ENCODE measurements at places on chromosomes 5 and 9.

- DNase-seq = no peak
Observed at GRCh38 chr5:178360222-178360925, 127.8 kb upstream of the PHYKPL start.

GRCh38 chr5:133967124-133967523 lies 1.3 kb downstream of the C5orf15 start:
- DNase-seq = peak; percentile 30

GRCh38 chr9:107142430-107142829 lies 140.6 kb upstream of the RAD23B start:
- DNase-seq = no peak

DNA sequence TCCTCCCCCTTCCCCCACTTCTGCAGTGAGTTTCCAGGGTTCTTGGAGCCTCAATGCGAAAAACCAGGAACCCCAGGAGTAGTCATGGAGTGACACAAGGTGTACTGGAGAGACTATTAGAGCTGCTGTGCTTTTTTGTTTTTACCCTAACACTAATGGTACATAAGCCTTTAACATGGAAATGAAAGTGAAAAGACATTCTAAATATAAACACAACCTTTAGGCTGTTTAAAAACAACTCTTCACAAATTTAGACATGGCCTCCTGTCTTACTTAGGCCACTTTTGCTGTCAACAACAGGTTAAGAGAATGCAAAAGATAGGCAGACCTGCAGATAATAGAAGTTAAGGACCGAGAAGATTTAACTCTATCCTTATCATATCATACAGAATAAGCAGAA lies 232.2 kb downstream of the DENND1A start:
- DNase-seq = no peak

DNA sequence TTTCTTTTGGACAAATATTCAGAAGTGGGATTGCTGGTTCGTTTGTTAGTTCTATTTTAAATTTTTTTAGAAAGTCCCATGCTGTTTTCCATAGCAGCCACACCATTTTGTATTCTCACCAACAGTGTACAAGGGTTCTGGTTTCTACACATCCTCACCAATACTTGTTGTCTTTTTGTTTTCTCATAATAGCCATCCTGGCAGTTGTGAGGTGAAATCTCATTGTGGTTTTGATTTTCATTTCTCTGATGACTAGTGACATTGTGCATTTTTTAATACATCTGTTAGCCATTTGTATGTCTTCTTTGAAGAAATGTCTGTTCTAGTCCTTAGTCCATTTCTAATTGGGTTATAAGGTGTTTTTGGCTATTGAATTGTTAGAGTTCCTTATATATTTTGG lies 214.3 kb downstream of the ARRDC3 start:
- no peak for DNase-seq

DNA sequence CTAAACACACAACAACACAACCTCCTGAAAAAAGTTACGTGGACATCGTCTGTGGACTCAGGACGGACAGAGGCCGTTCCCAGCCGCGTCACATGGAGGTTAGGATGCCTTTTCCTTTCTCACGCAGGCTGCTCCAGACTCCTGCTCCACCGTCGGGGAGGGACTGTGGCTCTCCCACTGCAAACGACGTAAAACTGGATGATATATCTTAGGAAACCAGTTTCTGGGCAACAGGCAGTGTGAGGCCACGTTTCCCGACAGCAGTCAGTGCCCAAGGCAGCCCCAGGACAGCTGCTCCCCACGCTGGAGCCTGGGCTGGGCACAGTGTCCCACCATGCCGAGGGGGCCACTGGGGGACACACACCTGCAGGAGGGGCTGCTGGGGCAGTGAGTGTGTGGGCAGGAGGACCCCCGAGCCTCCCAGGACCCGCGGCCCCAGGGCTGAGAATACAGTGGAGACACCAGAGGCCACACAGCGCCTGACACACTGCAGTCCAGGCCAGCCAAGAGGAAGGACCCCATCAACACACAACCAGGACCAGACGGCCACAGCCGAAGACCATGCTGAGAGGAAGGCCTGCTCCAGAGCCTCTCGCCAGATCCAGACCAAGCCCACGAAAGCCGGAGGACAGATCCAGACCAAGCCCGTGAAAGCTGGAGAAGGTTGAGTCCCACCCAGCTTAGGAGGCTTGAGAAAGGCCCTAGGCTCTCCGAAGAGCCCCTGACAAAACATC lies 26.2 kb downstream of the EXD3 start:
- DNase-seq = no peak

DNA sequence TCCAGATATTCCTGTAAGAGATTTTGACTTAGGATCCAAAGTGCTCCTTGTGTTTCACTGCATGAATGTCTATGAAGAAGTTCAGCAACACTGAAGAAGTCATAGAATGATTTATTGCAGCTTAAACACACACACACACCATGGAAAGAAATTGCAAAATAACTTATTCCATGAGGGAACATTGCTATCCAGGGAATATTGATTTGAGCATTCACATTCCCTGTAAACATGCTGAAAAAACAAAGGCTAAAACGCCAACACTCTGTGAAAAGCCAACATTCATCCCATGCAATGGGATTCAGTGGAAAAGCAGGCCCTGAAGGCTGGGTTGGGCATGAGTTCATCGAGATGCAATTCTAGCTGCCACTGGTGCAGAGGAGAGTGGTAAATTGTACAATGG lies 109.6 kb upstream of the CXCL14 start:
- DNase-seq = no peak

DNA sequence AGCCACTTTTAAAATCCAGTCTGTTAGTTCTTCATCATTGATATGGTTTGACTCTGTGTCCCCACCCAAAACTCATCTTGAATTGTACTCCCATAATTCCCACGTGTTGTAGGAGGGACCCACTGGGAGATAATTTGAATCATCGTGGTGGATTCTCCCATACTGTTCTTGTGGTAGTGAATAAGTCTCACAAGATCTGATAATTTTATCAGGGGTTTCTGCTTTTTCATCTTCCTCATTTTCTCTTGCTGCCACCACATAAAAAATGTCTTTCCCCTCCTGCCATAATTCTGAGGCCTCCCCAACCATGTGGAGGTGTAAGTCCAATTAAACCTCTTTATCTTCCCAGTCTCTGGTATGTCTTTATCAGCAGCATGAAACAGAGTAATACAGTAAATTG lies 26.9 kb upstream of the SH3TC2 start:
- no peak for DNase-seq

- DNase-seq = no peak
Observed at GRCh38 chr9:136667214-136667939, 4.7 kb downstream of the EGFL7 start.

DNA sequence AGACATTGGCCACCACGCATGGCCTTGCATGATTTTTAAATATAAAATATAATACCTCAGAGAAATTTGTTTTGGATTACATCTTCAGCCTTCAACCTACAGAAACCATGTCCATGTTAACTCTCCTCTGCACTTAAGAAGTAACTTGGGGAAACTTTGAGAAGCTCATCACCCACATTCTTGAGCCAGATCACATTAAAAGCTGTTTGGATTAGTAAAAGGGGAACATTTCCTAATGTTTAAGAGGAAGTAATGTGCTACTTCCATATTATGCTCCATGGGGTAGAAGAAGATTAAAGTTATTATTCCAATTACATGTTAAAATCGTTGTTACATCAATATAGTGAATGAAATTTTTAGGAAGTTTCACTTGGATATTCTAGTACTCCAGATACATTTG lies 10.4 kb upstream of the CEP120 start:
- no peak for DNase-seq

GRCh38 chr9:79131246-79131774 lies 440.5 kb upstream of the TLE4 start:
- DNase-seq = no peak

- peak; percentile 83 for DNase-seq
Observed at GRCh38 chr9:33452828-33453271, 5.5 kb upstream of the AQP3 start.

DNA sequence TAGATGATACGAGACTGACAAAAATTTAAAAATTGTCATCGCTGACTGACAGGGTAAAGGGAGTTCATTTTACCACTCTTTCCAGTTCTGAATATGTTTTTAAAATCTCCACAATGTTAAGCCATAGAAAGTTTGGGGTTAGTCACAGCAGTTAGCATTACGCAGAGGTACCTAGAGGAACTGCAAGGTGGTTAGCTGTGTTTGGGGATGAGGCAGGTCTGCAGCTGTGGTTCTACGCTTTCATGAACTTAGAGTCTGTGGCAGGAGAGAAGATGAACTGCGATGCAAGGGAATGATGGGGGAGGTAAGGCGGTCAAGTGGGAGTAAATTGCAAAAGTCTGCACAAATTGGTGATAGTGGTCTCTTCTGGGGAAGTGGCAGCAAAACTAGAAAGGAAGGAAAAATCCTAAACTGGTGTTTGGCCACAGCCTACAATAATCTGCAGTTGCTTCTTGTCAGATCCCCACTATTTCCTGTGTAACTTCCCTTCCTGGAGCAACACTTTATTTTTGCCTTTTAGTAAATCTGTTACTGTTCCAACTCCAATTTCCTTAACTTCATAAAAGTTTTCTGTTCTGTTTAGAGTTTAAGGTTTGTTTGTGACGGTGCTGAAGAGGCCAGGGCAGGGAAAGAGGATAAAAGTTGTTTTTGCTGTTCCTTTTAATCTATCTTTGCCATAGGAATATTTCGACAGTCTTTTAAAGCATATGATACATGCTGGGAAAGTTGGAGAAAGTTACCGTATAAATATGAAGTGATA lies 38.6 kb upstream of the SNX2 start:
- DNase-seq = no peak

- no peak for DNase-seq
Observed at GRCh38 chr9:5536684-5537083, 26.4 kb downstream of the PDCD1LG2 start.

- DNase-seq = no peak
Observed at GRCh38 chr5:87054821-87055220, 212.9 kb upstream of the RASA1 start.

GRCh38 chr9:126615791-126616447 lies 2.2 kb downstream of the LMX1B start:
- DNase-seq = no peak

GRCh38 chr5:34013547-34013946 lies 5.7 kb upstream of the AMACR start:
- no peak for DNase-seq

- no peak for DNase-seq
Observed at GRCh38 chr9:33270146-33270545, 5.3 kb downstream of the CHMP5 start.

DNA sequence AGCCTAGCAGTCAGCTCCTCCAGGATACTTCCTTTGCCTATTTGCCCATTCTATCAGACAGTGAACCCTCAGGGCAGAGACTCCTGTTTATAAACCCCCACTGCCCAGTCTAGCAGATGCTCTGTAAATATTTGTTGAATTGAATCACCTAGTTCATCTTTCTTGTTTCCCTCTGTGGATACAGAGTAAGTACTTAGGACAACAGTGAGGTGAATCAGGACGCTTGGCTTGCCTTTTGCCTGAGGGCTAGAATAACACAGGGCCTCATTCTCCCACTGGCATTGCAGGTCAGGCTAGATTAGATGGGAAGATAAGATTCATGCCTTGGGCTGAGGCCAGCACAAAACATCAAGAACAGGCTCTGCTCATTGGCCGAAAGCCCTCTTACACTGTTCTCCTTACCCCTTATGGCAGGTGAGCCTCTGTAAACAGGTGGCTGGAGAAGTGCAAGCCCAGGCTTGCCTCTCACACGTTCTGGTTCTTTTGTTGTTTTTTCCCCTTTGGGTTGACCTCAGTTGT lies 22.2 kb downstream of the TNFSF8 start:
- DNase-seq = peak; percentile 75

- no peak for DNase-seq
Observed at GRCh38 chr9:28207657-28208056, 634.4 kb upstream of the C9orf72 start.

- no peak for DNase-seq
Observed at GRCh38 chr5:29983528-29984155, 1209.8 kb upstream of the CDH6 start.

- DNase-seq = no peak
Observed at GRCh38 chr5:157303667-157304327, 37.9 kb downstream of the CYFIP2 start.

DNA sequence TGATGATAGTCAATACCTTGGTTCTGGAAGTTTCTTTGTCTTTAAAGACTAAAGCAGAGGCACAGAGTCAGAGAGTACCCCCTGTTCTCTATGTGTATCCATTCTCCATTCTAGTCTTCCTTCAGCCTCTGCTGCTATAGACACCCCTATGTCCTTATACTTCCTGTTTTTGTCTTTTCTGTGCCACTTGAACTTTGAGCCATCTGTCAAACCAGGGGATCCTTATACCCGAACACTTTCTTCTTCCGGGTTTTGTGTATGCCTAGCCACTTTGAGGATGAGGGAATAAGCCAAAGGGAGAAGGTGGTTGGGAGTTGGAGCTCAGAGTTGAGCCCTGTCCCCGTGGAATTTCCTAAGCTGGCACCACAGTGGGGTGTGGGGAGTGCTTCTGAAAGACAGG lies 61.1 kb upstream of the IL6ST start:
- DNase-seq = no peak

- DNase-seq = no peak
Observed at GRCh38 chr5:115335301-115335700, 38.8 kb upstream of the CCDC112 start.

DNA sequence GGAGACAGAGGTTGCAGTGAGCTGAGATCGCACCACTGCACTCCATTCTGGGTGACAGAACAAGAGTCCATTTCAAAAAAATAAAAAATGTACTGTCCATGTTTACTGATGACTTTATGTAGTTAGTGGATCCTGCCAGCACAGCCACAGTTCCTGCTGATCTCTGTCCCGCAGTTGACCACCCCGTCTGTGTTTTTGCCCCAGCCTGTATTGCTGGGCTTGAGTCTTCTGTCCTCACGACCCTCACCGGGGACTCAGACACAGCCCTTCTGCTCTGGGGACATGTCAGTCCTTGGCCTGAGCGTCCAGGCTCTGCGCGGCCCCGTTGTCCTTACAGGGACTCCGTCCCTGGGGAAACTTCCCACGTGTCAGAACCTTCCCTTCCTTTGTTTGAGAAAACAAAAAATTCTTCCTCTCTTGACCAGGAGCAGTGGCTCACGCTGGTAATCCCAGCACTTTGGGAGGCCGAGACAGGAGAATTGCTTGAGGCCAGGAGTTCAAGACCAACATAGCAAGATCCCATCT lies 14.5 kb downstream of the SURF6 start:
- no peak for DNase-seq

GRCh38 chr5:143347046-143347445 lies 56.4 kb downstream of the NR3C1 start:
- no peak for DNase-seq

DNA sequence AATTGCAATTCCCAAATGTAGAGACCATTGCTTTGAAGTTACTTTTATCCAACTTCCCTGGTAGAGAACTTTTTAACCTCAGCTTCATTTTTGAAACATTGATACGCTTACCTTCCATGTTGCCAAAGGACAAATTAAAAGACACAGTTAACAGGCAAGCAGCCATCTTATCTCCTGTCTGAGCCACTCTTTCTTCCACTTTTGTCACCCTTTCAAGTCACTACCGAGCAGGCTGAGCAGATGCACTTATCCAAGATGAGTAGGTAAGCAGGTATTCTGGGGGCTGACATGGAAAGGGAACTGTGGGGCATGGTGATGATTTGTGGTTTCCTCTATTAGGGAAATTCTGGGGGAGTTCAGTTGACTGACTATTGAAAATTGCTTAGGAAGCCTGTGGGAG lies 66.7 kb downstream of the DOCK2 start:
- DNase-seq = peak; percentile 28

GRCh38 chr5:112594095-112594850 lies 143.4 kb upstream of the APC start:
- no peak for DNase-seq
